ENCODE measurements at places on chromosomes 2 and 18.

- no peak for DNase-seq
Observed at GRCh38 chr18:76364282-76365259, 130.5 kb downstream of the ZNF516 start.

DNA sequence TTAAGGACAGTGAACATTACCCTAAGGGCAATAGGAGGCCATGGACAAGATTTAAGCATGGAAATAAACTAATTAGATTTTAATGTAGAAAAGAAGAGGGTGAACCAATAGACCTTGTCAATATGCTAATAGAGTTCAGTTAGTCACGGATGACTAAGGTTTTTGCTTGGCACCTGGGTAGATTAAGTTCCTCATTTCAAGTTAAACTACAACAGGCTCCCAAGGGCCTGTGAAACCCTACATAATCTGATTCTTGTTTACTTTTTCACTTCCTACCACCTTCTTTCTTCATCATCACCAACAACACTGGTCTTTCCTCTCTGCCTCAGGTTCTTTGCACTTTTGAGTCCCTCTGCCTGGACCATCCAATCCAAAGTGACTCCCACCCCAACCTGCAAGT is 14.8 kb downstream of the SP110 start:
- no peak for DNase-seq

- DNase-seq: no peak
Observed at GRCh38 chr2:205539603-205540002, 142.7 kb upstream of the NRP2 start.

DNA sequence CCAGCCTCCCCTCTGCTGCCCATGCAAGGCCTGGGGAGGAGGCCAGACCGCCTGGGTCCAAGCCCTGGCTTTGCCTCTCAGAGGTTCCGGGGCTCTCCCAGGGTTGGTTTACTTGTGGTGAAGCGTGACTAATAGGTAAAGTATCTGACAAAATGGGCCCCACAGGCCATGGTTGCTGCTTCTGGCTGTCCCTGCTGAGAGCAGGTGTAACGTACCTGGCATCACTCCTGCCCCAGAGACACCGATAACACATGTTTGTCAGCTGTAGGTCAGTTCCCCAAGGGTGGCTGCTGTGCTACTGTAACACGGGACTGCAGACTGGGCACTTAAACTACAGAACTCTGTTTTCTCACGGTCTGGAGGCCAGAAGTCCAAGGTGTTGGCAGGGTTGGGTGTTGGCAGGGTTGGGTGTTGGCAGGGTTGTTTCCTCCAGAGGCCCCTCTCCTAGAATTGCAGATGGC is 34.1 kb downstream of the ODC1 start:
- DNase-seq: no peak
